Amygdala (tissue), 56 donors: ENCODE measurements at places on chromosomes 16 and 17.

DNA sequence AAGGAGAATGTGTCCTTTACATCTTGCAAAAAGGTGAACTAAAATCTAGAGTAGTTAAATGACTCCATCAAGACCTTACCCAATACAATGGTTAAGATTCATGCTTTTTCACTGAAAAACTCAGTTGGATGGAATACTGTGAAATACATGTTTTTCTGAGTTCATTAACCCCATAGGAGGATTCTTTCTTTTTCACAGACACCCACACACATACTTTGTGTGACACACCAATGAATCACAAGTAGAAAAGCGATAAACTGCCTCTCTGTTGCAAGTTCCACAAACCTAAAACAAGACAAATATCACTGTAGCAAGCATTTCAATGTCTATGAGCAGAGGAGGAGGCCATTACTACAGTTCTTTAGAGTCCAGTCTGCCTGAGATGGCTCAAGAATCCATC lies 258.8 kb upstream of the CDH5 start:
- DNase-seq, result no peak

DNA sequence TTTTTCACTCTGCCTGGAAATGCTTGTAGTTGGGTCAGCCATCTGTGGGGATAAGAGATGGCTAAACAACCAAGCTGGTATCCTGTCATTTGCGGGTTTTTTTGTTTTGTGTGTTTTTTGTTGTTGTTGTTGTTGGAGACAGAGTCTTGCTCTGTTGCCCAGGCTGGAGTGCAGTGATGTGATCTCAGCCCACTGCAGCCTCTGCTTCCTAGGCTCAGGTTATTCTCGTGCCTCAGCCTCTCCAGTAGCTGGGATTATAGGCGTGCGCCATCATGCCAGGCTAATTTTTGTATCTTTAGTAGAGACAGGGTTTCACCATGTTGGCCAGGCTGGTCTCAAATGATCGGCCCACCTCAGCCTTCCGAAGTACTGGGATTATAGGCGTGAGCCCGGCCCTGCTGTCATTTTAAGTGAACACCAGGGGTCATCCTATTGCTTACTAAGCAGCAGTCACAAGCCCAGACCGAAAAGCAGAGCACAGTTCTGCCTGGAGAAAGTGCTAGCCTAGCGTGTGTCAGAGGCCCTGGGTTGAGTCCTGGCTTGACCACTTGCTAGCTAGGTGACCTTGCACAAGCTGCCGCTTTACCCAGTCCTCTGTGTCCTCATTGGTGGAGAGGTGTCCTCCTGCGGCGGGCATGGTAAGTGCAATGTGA lies 4.6 kb downstream of the SMCR8 start:
- no peak for DNase-seq

DNA sequence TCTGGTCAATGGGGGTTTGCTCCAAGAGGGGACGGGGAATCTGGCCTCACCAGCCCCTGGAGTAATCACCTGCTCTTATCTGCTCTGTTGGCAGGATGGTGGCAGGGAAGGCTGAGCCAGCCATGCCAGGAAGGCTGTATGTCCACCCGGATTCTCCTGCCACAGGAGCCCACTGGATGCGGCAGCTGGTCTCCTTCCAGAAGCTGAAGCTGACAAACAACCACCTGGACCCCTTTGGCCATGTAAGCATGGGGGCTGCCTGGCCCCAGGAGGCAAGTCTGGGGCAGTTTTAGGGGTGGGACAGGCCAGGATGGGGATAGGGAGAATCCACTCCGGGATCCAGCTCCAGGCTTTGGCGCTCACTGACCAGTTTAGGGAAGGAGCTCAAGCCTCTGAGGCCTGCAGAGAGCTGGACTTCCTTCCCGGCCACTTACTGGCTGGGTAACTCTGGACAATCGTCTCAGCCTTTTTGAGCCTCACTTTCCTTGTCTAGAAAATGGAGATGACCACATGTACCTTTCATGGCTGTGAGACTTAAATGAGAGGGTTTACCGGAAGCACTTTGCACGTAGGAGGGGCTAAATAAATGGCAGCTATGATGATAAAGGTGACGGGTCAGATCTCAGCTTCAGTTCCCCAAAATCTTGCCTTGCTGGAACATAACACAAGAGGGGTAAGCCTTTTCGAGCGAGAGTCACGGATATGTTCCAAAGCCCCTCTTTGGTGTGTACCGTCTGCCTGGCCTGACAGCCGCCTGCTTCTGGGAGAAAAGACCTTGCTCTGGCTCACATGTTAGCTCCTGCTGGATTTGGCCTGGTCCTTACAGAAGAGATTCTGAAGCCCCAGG lies 15.4 kb downstream of the TBX4 start:
- no peak for DNase-seq

DNA sequence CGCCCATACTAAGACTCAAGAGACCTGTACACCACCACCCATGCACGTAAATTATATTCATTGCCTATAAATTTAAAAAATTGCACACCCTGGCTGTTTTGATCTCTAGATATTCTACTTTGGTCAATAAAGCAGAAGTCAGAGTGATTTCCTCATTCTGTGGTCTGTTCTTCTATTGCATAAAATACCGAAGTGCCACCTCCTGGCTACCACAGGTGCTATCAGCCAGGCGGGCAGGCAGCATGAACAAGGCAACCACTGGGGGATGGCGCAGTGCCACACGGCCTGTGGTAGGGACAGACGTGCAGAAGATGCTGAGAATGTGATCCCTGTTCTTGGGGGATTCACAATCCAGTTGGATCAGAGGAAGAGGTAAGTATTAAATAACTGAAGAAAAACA lies 122.3 kb downstream of the CDK5R1 start:
- DNase-seq, result no peak

DNA sequence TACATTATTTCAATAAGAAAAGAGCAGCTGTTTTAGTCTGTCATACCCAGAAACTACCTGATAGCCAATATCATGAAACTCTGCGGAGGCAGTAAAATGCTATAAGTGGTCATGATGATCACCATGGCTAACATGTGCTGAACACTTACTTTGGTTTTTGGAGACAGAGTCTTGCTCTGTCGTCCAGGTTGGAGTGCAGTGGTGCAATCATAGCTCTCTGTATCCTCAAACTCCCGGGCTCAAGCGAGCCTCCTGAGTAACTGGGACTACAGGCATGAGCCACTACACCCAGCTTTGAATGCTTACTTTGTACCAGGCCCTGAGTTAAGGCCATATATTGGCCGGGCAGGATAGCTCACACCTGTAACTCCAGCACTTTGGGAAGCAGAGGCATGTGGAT lies 101.2 kb upstream of the DHX40 start:
- DNase-seq, result no peak

- no peak for DNase-seq
Measured at GRCh38 chr16:14303182-14303618, 232.1 kb downstream of the MRTFB start.

GRCh38 chr17:39702901-39703893 lies 3.3 kb downstream of the ERBB2 start:
- no peak for DNase-seq

- no peak for DNase-seq
Measured at GRCh38 chr16:87725596-87726235, 40.1 kb downstream of the KLHDC4 start.

DNA sequence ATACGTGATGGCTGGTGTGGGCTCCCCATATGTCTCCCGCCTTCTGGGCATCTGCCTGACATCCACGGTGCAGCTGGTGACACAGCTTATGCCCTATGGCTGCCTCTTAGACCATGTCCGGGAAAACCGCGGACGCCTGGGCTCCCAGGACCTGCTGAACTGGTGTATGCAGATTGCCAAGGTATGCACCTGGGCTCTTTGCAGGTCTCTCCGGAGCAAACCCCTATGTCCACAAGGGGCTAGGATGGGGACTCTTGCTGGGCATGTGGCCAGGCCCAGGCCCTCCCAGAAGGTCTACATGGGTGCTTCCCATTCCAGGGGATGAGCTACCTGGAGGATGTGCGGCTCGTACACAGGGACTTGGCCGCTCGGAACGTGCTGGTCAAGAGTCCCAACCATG lies 5.6 kb downstream of the MIEN1 start:
- DNase-seq, result no peak

DNA sequence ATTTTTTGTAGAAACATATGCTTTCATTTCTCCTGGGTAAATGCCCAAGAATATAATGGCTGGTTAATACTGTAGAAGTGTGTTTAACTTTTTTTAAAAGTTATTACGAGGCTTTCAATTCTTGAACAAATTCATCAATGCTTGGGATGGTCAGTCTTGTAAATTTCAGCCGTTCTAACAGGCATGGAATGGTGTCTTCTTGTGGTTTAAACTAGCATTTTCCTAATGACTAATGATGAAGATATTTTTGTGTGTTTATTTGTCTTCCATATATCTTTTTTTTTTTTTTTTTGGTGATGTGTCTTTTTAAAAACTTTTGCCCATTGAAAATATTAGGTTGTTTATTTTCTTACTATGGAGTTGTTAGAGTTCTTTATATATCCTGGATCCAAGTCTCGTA lies 67.1 kb downstream of the MGAT5B start:
- DNase-seq, result no peak

DNA sequence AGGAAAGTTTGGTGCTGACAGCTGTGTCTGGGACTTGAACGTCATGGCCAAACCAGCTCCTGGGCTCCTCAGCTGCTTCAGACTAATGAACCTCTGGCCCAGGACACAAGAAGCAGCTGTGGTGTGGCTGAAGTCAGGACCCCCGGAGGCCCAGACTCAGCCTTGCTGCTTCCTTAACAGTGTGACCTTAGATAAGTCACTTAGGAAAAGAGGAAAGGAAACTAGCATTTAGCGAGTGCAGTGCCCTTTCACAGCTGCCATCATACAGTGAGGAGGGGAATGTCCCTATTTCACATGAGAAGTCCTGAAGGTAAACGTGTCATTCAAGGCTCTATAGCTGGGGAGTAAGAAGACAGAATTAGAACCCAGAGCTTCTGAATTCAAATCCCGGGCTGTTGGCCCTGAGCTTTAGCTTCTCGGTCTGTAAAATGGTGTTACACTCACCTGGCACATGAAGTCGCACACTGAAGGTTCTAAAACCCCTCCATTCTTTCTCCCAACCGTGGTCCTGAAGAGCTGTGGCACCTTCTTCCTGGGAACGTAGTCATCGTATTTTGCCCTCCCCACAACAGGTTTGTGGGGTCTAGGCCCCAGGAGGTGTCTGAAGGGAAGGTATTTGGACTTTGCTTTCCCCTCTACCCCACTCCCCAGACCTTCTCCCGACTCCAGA lies 910 bp upstream of the RAMP2 start:
- DNase-seq, result no peak

- DNase-seq, result no peak
Measured at GRCh38 chr16:50425648-50426047, 56.9 kb upstream of the BRD7 start.

DNA sequence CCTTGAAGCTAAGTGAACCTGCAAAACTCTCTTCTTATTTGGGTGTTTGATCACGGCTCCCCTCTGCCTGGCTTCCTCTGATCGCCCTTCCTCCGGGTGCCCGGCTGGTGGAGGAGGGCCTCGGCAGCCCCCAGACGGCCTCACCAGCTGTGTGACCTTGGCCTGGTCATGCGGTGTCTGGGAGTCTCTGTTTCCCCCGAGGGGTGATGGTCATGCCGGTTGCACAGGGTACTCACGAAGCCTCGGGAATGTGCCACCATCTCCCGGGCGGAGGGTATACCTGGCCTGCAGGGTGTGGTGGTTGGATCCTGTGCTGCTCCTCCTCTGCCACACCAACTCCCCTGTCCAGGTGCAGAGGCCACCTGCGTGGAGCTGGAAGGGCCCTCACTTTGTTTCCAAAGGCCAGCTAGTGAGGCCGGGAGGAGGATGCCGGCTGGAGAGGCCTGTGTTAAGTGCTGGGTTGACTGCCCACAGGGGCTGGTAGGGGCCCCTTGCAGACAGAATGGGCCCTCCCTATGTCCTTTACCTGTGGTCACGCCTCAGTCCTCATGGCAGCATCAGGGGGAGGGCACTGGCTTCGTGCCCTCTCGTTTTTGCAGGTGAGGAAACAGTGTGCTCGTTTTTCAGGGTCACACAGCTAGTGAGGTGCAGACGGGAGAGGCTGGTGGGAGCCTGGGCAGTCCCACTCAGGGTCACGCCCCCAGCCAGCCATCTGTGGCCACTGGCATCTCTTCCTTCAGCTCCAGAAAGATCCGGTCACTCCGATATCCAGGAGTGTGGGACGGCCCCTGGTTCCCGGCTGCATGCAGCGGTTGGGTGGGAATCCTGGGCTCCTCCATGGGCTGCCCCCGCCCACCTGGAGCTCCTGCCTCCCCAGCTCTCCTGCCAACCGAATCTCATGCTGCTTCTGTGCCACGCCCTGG lies 148.5 kb upstream of the GSE1 start:
- no peak for DNase-seq

DNA sequence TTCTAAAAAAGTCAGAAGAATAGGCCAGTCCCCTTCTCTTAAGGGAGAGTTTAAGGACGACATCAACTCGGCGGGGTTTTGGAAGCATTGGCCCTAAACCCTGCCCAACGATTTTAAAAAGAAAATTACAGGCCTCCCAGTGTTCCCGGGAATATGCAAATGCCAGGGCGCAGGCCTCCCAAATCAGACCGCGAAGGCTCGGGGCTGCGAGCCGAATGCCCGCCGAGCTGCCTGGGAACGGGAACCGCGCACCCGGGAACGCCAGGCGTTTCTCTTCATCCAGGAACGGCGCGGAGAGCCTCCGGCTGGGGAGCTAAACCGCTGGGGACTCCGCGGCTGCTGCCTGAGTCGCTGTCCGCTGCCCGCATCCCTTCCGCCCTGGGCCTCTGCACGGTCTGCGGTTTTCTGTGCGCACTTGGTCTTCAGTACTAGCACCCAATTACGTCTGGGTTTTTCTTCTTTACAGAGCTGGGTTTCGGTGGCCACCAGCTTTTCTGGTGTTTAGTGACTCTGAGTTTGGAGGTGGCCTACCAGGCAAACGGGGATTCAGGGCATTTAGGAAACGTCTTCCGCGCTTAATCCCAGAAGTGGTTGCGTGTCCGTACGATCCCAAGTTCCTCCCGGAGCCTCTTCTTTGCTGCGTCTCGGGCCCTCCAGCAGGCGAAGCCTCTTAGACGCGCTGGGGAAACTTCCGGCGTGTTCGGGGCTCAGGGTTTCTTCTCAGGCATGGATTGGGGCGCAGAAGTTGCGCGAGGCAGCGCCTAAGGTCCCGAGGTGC lies 5.7 kb downstream of the IRX5 start:
- no peak for DNase-seq

- DNase-seq, result no peak
Measured at GRCh38 chr17:10270258-10270657, 71.9 kb upstream of the GAS7 start.

DNA sequence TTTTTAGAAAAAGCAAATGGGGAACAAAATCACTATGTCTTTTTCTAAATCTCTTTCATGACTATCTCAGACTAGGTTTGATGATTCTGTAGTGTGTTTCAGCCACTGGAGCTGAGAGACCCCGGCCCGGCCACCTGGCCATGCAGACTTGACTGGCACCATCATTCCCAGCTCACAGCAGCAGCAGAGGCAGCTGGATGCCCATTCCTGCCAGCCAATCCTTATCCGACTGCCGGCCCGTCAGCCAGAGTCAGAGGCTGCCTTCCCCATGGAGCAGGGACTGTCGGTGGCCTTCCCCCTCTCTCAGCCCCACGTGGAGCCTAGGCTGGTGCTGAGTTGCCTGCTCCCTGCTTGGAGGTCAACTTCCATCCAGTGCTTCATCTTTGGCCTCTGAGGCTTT lies 56.0 kb upstream of the WSB1 start:
- no peak for DNase-seq

DNA sequence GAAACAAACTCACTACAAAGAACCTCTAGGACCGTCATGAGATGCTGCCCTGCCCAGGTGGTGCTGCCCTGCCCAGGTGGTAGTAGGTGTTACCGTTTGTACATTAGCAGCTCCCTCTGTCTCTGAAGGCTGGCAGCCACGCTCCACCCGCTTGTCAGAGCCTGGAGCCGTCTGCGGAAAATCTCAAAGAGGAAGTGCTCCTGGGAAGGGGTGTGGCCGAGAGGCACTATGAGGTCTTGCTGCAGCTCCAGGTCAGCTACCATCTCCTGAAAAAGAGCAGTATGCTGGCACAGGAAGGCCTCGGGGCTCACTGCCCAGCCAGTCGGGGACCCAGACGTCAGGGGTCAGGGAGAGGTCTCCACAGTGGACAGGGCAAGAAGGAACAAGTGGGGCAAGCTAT lies 28.3 kb downstream of the ZNF276 start:
- no peak for DNase-seq
